ENCODE measurements at places on chromosomes 7 and 10.

DNA sequence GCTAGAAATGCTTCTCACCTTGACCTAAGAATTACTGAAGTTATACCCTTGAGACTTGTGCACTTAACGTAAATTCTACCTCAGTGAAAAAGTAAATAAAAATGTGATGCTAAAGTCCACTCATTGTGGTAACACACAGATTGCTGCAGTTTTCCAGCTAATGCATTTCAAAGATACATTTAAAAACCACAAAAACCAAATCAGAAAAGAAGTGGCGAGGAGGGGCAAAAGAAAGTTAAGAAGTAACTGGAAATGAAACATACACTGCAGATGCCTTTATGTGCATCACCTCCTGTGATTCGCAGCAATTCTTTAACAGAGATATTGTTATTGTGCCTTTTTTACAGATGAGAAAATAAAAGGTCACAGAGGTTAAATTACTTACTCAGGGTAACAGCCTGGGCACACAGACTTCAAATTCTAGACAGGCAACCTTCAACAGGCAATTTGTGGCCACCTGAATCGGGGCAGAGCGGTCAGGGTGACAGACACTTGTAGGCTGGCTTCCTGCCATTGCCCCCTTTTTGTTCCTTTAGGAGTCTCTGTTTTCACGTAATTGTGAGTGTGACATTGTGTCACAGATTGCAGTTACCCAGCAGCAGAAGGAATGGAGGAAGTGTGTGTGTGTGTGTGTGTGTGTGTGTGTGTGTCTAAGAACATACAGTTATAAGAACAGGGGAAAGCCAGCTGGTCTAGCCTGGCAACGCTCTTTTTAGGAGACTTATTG, 1.9 kb downstream of the WIPF3 start:
- DNase-seq = no peak

GRCh38 chr10:115830265-115830970, 442.6 kb downstream of the GFRA1 start:
- no peak for DNase-seq

DNA sequence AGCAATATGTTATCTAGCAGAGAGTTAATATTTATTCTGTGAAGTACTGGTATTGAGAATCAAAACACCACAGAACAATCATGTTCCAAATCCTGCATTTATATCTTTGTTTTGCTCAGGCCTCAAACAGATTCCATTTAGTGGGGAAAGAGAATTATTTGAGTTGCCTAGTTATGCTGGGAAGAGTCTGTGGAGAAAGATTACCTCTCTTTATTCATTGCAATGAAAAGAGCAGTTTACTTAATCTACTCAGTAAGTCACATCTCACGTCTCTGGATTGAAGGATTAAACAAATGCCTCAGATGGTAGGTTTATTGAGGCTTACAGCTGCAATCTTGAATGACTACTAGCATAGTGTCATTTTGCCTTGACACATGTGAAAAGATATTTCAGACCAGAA, 76.4 kb downstream of the RUNDC3B start:
- DNase-seq = no peak

DNA sequence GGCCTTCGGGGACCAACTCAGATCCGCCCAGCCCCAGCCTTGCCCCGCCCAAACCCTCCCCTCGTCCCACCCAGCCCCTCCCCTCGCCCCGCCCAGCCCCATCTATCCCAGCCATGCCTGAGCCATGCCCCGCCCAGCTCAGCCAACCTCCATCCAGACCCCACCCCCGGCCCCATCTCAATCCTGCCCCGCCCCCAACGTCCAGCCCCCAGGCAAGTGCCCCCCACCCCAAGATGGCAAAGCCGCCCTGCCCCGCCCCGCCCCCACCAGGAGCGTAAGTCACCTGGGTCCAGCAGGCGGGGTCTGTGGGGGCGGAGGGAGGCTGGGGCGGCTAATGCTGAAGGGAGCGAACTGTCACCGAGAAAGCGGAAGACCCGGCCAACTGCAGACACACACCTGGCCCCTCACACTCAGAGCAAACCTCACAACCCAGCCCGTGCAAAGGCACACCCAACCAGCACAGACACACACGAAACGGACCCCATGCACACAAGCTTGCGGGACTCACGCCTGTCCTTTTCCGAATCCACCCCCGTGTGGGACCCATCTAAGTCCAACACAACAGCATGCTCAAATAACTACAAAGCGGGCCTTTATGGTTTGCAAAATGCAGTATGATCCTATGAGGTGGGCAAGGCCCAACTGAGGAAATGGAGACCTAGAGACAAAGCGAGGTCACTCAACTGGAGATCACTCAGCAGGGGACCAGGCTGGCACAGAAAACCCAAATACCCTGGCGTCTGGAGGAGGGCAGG, 11.5 kb upstream of the OGA start:
- no peak for DNase-seq

- no peak for DNase-seq
Measured at GRCh38 chr7:17097668-17098297, 200.7 kb upstream of the AHR start.

Data from KG1 (cell line).